Activated T-helper 9 cell treated with anti-CD3 and anti-CD28 coated beads, Interleukin-2, amount 50 U/mL, for 16 hours (primary cell): ENCODE measurements at places on chromosomes 7 and 10.

DNA sequence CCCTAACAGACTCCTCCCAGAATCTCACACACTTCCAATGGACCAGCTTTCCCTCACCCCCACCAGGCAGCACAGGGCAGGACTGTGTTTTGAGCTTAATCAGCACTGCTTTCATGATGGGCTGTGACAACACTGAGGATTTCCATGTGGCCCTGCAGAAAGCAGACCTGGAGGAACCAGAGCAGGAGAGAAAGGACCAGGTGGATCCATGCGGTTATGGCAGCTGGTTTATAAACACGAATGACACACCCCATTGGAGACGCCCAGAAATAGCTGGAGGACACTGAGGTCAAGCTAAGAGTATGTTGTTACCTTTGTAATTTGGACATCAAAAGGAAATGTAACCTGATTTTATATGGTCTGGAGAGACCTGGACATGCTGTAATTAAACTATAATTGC, 31.7 kb upstream of the HERPUD2 start:
- no peak for DNase-seq

- no peak for DNase-seq
These were observed 352.8 kb upstream of the VSTM2A start for GRCh38 chr7:54189330-54189729.

DNA sequence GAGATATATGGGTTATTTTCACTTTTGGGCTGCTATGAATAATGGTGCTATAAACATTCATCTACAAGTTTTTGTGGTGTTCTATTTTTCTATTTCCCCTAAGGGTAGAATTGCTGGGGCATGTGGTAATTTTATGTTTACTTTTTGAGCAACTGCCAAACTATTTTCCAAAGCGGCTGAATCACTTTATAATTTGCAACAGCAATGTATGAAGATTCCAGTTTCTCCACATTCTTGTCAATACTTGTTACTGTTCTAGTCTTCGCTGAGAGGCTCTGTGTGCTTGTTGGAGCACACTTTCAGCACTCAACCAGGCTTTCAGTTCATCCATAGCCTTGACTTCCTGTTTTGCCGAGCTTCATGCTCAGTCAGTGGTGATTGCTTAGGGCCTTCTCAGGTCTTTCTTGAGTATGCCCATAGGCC, 39.0 kb downstream of the ADK start:
- DNase-seq: no peak

- DNase-seq: no peak
These were observed 61.1 kb downstream of the SNX13 start for GRCh38 chr7:17879075-17879661.

DNA sequence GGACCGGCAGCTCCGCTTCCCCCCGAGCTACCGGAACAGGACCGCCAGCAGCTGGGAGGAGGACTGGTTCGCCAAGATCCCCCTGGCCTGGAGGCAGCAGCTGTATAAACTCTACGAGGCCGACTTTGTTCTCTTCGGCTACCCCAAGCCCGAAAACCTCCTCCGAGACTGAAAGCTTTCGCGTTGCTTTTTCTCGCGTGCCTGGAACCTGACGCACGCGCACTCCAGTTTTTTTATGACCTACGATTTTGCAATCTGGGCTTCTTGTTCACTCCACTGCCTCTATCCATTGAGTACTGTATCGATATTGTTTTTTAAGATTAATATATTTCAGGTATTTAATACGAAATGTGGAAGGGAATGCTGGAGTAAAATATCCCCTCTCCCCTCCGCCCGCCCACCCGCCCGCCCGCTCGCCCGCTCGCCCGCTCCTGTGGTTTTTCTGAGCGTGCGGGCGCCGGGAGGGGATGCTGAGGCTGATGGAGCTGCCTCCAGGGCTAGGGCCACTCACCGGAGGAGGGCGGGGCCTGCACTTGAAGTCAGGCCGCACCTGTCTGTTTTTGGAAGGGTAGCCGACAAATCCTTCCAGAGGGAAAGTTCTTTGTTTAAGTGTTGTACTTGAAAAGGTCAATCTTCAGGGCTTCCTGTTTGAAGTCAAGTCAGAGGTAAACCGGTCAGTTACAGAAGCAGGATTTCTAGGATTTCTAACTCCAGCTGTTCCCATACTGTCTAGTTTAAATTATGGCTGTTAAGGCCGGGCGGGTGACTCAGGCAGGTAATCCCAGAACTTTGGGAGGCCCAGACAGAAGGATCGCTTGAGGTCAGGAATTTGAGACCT, 30.5 kb downstream of the CHST12 start:
- DNase-seq: no peak

- DNase-seq: no peak
These were observed 138.3 kb downstream of the DYNC2I1 start for GRCh38 chr7:158994687-158995086.

DNA sequence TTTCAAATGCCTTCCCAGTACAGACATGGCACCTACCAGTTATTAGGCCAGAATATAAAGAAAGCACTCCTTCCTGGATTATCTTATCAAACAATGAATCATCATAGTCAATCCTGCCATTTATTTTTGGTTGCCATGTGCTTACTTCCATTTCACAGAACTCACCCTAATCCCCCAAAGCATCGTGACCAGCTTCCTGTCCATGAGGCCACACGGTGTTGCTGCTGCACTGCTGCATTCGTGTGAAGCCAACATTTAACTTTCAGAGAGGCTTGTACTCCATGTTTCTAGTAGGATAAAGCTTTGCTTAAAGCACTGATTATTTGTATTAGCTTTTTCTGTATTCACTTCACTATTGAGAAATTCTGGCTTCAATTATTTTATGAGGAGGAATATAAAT, 14.4 kb downstream of the COL28A1 start:
- no peak for DNase-seq

- DNase-seq: no peak
These were observed 63.7 kb downstream of the PRKG1 start for GRCh38 chr10:51137756-51138529.

DNA sequence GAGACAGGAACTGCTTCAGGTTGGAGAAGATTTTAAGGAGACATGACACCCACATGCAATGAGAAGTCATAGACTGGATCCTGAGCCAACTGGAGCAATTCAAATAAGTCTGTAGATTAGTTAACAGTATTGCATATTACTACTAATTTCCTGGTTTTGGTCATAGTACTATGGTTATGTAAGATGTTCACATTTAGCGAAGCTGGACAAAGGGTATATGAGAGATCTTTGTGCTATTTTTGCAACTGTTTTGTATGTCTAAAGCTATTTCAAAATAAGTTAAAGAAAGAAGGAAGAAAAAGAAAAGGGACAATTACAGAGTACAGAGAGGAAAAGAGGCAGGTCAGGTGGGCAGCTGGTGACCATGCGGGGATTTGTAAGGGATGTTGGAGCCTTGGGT, 116.5 kb upstream of the SVIL start:
- no peak for DNase-seq

DNA sequence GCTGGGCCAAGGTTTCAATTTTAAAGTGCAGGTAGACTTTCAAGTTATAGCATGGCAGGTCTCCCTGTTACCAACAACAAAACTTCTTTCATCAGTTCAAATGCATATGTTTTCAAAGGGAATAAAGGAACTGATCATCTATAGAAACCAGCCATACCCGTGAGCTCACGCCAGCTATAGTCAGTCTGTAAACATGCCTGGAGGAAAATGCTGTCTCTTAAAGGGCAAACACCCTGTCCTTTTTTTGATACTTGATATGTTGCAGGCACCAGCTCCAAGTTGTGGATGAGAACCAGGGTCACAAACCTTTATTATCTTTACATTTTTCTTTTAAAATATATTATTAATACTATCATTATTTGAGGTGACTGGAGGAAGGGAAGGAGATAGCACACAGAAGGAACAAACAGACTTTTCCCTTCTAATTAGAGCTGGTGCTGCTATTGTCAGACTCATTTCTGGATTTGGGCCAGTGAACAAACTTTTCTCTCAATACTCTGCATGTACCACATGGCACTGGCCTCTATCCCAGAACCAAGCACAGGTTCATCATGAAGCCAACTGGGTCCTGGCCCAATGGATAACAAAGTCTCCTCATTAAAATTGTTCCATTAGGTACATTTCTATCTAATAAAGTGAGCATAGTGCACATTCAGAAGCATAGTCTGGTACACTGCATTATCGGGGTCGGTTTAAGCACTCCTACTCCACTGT, 1102.4 kb downstream of the SORCS3 start:
- DNase-seq: no peak

DNA sequence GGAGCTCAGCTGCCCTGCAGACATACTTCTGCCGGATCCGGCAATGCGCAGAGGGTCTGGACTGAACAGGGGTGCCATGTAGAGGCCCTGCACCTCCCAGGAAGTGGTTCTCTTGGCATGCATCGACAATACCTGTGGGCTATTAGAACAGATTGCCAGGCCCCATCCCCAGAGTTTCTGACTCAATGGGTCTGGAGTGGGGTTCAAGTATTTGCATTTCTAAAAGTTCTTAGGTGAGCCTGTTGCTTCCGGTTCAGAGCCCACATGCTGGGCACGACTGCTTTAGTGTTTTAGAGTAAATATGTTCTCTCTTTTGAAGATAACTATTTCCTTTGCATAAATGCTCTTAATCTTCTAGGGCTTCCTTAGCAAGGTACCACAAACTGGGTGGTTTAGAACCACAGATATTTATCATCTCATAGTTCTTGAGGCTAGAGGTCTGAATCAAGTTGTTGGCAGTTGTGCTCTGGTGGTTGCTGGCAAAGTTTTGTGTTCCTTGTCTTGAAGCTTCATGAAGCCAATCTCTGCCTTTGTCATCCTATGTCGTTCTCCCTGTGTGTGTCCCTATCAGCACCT, 435.5 kb downstream of the TCERG1L start:
- DNase-seq: no peak
